ENCODE measurements at places on chromosomes 6 and 20.

GRCh38 chr6:155213611-155214372 lies 50.0 kb upstream of the CLDN20 start:
- DNase-seq, result no peak

DNA sequence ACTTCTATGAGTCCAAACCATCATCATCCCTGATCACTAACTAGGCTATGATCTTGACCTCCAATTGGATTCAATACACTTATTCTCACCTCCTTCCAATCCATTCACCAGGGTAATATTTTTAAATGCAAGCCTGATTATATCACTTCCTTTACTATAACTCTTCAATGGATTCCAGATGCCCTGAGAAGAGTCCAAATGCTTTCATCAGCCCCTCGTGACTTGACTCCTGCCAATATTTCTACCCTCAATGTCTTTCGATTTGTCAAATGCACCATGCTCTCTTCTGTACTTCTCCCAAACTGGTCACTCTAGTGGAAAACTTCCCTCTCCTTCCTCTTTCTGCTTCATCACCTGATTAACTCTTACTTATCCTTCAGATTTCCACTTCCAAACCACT lies 70.8 kb downstream of the CD164 start:
- no peak for DNase-seq

DNA sequence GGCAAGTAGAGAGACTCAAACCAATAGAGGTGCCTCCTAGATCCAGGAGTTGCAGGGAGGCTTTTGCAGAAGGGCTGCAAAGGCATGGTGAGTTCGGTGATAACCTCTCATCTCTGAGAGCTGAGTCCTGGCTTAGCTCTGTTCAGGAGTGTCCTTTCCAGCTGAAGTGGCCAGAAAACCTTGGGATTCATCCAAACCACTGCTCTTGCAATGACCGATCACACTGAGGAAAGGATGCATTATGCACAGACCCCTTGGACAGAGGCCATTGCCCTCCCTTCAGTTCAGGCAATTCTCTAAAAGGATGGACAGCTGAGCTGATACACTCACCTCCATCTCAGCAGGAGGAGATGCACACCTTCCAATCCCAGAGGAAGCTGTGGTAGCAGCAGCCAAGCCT lies 158.8 kb upstream of the ENPP5 start:
- no peak for DNase-seq

- no peak for DNase-seq
Measured at GRCh38 chr6:169097381-169097959, 156.2 kb downstream of the THBS2 start.

GRCh38 chr20:14657266-14658005 lies 320.0 kb upstream of the FLRT3 start:
- DNase-seq, result no peak

- DNase-seq, result peak; percentile 50
Measured at GRCh38 chr20:50197463-50198179, 7.0 kb downstream of the CEBPB start.

DNA sequence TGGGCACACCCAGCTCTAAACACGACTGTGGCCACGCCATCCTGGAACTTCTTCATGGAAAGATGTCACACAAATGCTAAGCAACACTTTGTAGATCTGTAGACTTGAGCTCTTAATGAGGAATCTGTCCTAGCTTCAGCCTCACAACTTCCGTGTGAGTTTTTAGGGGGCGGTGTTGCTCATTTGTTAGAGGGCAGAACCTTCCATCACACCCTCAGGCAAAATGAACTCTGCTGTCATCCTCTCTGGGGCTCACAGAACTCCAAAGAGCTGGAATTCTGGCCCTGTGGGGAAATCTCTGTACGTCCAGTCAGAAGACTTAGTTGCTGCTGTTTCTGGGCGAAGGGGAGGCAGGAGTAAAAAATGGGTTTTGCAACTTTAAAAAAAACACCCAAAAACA lies 49.8 kb downstream of the NRN1 start:
- no peak for DNase-seq

DNA sequence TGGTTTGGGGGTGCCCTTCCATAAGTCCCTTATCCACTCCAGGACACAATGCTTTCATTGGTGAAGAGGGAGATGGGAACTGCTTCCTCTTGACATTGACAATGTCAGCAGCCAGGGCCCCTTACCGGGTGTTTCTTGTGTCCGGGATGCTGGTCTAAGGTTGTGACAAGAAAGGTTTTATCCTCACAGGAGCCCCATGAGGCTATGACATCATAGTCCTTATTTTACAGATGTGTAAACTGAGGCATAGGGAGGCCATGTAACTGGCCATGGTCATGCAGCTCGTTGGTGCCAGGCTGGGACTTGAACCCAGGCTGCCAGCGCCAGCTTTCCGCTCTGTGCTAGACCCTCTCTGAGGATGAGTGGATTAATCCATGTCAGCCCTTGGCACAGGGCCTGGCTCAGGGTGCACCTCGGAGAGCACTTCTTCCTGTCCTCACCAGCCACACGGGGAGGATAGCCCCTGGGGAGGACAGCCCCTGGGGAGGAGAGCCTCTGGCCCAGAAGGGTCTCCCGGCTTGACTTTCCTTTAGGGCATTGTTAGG lies 157.3 kb downstream of the SYCP2 start:
- no peak for DNase-seq

- no peak for DNase-seq
Measured at GRCh38 chr6:3409699-3410384, 47.0 kb downstream of the SLC22A23 start.

- no peak for DNase-seq
Measured at GRCh38 chr6:146850981-146851380, 252.2 kb downstream of the ADGB start.

DNA sequence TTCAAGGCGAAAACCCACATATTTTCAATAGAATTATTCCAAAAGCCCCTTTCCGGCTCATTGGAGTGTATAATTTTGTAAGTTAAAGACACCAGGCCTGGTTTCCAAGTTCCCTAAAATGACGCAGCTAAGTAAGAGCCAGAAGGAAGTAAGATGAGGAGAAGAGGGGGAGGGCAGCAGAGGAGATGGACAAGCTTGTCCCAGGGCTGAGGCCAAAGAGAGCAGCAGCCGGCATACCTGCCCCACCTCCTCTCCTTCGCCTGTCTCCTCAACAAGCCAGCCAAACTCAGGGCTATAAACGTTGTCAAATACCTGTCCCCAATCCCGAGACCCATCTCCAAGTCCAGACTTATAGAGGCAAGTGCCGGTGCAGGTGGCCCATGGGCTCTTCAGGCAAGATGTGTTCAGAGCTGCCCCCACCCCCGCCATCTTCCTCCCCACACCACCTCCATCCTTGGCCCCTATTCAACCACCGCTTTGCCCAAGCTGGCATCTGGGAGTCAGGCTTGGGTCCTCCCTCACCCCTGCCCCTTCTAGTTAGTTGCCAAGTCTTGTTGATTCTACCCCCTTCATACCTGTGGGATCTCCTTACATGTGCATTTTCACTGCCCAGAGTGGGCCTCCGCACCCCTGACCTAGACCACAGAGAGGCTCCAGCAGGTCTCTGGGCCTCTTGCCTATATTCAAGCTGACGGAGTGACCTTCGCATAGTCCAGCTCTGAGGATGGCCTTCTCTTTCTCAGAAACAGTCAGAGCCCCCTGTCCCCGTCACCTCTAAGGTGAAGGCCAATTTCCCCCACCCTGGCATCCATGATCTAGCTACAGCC lies 75.7 kb upstream of the SIRPA start:
- no peak for DNase-seq

- no peak for DNase-seq
Measured at GRCh38 chr6:25277857-25278256, 1.3 kb upstream of the CARMIL1 start.

GRCh38 chr6:28142446-28142845 lies 763 bp downstream of the ZKSCAN8 start:
- no peak for DNase-seq

GRCh38 chr6:47922391-47922790 lies 140.6 kb downstream of the OPN5 start:
- DNase-seq, result no peak

GRCh38 chr20:60237981-60238380 lies 279.8 kb downstream of the CDH26 start:
- no peak for DNase-seq

- no peak for DNase-seq
Measured at GRCh38 chr20:58713801-58714339, 21.3 kb downstream of the NPEPL1 start.

DNA sequence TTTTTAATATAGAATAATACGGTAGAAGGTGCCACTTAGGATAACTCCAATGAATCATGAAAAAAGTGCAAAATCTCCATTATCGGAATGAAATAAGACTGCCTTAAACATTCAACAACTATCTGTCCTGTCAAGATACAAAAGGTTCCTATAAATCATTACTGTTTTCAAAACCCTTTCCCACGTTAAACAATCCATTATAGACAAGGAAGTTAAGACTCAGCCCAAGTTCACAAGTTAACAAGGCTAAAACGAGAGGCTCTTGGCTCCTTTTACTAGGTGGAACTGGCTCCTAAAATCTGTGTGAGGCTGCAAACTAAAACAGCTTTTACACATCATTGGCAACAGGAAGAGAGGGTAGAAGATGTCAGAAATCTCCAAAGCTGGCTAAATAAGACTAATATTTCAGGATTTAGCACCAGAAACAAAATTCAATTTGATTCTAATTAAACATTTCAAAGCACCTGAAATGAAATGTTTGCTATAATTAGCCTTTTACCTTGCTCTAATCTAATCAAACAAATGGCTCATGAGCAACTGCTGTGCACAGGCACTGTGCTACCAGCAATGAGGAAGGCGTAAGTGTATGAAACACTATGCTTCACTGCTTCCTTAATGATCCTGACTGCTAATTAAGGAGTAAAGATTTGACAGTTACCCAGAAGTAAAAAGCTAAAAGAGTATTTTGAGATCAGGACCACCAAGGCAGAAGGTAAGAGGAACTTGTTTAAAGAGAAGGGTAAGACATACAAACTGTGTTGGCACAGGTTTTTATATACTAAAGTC lies 109.7 kb downstream of the DST start:
- no peak for DNase-seq

GRCh38 chr6:23445157-23445710 lies 680.8 kb upstream of the NRSN1 start:
- no peak for DNase-seq

DNA sequence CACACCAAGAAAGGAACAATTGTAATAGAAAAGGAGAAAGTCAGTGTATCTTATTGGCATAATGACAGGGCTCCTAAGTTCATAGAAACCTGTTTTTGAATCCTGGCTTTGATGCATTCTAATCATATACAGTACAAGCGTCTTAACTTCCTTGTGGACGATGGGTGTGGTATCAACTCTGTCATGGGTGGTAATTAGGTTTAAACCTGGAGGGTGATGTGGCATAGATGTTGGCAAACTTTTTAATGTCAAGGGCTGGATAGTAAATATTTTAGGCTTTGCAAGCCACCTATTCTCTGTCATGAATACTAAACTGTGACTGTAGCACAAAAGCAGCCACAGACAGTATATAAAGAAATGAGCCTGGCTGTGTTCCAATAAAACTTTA lies 138.7 kb upstream of the EDN1 start:
- no peak for DNase-seq

DNA sequence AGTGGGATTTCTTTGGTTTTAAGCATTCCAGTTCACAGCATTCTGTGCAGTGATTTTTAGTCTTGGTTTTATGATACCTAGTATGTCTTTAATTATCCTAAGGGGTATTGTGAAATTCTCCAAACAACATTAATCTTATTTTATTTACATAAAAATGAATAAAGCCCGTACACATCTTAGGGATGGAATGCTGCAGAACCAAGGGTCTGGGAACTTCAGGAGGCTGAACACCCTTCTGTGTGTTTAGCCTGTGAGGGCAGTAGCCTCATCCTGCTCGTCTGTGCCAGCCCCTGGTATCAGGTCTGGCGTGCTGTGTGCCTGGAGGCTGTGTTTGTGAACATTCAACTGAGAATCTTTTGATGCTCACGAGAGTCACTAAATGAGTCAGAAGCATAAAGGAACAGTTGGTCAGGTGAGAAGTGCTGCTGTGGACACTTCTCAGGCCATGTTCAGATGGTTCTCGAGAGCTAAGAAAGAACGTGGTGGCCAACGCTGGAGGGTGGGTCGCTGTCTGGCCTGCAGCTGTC lies 25.2 kb upstream of the C20orf204 start:
- DNase-seq, result no peak

DNA sequence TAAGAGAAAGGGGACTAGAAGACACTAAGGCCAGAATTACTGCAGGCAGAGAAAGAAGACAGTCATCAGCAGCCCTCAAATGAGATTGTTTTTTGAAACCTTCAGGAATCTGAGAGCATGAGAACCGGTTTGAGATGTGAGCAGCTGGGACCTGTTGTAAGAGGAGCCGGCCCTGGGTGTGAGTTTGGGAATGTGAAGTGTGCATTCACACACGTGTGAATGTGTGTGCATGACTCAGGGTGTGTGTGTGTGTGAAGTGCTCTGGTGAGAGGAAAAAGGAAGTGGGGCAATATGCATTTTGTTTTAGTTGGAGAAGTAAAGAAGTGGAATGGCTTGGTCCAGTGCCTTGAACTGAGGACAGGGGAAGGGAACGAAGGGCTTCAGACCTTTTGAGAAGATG lies 4.3 kb downstream of the SCUBE3 start:
- DNase-seq, result no peak

- no peak for DNase-seq
Measured at GRCh38 chr20:41029150-41029901, 704 bp downstream of the TOP1 start.

- no peak for DNase-seq
Measured at GRCh38 chr6:41654698-41655151, 16.5 kb downstream of the MDFI start.

GRCh38 chr6:125054331-125054730 lies 92.1 kb downstream of the RNF217 start:
- no peak for DNase-seq

DNA sequence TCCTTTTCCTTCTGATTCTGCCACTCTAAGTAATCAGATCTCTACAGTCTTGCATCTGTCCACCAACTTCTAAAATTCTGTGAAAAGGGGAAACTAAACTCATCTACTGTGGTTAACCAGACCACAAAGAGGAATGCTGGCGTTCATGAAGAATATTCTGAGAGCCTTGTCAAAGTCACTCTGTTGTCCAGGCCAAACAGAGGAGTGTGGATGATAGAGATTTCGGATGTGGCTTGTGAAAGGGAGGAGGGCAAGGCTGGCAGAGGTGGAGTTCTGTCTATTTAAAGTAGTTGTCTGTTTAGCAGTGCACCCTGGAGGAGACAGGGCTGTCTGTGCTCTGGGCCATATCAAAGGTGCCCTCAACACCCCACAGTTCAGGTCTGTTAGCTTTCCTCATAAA lies 33.9 kb downstream of the CCN2 start:
- DNase-seq, result peak; percentile 91

DNA sequence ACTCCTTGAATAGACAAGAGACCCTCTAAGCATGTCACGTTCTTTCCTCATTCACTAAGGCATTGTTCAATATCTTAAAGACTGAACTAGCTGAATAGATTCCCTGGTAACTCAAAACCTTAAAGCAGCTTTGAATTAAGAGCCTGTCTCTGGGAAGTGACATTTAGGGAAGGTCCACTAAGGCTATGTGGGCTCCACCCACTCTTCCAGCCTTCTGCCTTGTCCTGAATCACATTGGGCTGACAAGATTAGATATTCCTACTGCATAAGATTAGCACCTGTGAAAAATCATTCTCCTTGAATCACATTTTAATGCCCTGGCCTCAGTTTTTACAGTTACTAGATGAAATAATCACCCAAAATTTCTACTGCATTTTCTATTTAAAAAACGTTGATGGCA lies 36.3 kb downstream of the CLIC5 start:
- no peak for DNase-seq

GRCh38 chr20:26163890-26164289 lies 467.2 kb upstream of the ZNF337 start:
- DNase-seq, result no peak

- no peak for DNase-seq
Measured at GRCh38 chr6:36052097-36052496, 24.5 kb downstream of the MAPK14 start.
